ENCODE measurements at places on chromosomes 7 and 10.

DNA sequence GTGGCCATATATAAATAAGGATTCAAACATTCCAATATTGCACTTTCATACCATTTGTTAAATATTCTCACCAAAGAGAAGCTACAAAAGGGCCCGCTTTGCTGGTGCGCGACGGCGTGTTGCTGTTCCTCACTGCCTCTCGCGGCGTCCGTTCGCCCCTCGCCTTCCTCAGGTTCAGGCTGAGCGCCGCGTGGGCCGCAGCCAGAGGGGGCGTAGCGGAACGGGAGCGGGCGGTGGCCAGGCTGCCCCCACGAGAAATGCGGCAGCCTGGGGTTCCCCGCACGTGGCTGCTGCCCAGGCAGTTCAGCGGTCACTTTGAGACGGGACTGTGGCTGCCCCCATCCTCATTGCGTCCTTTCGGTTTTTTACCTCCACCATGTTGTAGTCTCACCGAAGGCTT lies 67.3 kb upstream of the VWDE start:
- no peak for DNase-seq

DNA sequence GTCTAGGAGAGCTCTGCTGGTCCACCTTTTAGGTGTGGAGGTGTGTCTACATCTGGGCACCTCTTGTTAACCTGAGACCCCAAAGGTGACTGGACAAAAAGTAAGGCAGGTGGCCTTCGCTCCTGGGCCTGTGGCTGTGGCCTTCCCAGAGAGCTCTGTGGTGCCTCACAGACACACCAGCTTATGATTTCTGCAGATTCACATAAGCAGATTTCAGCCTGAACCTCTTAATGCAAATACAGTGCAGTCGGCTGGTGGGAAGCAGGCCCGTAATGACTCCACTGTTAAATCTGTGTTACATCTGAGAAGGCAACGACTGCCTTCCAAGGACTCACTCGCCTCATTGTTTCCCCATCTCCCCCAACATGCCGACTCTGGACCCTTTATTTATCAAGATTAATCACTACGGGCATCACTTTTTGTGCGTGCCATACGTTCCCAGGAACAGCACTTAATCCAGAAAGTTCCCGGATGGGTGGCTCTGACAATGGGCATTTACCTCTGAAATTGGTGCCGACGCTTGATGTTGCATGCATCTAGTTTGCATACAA lies 119.8 kb downstream of the EBF3 start:
- no peak for DNase-seq

DNA sequence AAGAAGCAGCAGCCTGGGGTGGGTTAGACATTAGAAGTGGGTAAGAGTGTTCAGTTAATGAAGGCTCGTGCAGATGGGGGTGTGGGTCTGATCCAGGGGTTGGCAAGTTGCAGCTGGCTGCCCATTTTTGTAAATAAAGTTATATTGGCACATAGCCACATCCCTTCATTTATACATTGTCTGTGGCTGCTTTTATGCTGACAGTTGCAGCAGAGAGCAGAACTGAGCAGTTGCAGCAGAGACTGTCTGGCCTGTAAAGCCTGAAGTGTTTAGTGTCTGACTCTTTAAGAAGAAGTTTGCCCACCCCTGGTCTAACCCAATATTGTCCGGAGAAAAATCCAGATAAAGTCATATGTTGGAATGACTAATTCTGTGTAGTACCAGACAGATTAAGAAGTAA lies 38.1 kb downstream of the GLRX3 start:
- no peak for DNase-seq

DNA sequence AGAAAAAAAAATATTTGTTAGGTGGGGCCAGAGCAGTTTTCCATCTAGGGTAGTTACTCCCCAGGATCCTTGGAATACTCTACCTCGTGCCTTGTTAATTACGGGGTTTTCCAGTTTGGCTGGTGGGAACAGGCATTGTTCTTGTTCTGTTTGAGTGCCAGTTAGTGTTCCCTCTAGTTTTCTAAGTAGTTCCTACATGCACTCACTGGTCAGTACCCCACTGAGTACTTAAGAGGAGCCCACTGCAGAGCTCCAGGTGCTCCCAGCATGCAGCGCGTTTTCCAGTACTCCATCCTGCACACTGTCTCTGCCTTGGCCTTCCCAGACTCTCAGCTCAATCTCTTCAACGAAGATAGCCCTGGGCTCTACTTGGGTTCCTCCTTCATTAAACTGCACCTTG lies 58.0 kb downstream of the AHCYL2 start:
- no peak for DNase-seq

DNA sequence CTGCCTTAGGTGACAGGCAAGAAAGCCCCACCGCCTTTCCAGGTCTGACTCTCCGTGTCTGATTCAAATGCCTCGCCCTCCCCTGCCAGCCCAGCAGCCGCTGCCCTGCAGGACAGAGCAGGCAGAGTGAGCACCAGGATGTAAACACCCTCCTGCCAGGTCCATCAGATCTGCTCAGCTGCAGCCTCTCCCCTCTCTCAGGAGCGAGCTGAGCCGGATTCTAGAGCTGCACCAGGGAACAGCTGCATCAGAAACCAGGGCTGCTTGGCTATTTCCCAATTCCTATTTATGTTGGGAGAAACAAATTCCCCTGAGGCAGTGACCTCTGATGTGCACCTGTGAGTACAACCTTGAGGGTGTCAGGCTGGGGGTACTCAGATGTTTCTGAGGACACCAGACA lies 121.5 kb upstream of the ZMIZ1 start:
- no peak for DNase-seq

GRCh38 chr7:69967689-69968450 lies 369.6 kb downstream of the AUTS2 start:
- no peak for DNase-seq

Data from NCI-H524 (cell line).